Amniotic stem cell (primary cell): ENCODE measurements at places on chromosomes 4 and X.
A peak's percentile ranks its signal among the peaks of the same experiment; 100 is the strongest.

GRCh38 chr4:136918772-136919171 is 613.5 kb downstream of the PCDH18 start:
- DNase-seq, result no peak

DNA sequence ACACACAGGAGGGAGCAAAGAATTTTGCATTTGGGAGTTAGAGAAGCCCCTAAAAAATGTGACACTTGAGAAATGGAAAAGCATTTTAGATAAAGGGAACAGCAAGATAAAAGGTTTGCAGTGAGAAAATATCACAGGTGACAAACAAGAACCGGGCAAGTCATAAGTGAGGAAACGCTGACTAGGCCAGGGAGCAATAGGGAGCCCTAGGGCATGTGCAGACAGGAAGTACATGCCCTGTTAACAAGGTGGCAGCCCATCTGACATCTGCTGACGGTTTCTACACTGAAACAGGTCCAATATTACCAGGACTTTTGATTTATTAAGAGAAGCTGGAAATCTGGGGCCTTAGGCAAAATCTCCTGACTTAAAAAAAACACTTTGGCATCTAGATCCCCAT is 4.0 kb upstream of the IL13RA1 start:
- DNase-seq, result no peak

DNA sequence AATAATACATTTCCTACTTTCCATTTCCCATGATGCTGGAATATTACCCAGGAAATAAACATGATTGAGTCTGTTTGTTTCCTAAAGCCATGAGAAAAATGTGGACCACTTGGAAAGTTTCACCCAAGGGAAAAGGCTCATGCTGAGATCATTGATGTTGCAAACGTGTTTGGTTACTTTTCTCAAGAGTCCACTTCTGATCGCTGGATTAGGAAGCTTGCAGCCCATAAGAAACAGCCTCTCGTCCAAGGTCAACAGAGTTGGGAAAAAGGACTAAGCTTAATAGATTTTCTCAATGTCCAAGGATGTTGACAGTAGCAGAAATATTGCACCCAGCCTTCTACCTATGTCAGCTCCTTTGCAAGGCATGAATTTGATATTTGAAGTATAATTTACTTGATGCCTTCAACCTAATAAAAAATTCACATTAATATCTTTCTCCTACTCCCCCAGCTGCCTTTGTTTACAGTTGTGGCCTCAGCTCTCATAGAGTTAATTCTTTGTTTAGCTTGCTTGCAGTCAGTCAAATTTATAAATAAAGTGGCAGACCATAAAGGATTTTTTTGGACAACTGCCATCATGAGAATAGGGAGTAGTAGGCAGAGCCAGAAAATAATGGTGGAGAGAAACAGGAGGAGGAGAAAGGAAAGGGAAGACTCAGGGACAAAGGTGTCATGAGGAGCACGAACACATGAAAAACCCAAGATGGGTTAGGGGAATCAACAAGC is 65.6 kb upstream of the BLTP1 start:
- DNase-seq, result no peak

DNA sequence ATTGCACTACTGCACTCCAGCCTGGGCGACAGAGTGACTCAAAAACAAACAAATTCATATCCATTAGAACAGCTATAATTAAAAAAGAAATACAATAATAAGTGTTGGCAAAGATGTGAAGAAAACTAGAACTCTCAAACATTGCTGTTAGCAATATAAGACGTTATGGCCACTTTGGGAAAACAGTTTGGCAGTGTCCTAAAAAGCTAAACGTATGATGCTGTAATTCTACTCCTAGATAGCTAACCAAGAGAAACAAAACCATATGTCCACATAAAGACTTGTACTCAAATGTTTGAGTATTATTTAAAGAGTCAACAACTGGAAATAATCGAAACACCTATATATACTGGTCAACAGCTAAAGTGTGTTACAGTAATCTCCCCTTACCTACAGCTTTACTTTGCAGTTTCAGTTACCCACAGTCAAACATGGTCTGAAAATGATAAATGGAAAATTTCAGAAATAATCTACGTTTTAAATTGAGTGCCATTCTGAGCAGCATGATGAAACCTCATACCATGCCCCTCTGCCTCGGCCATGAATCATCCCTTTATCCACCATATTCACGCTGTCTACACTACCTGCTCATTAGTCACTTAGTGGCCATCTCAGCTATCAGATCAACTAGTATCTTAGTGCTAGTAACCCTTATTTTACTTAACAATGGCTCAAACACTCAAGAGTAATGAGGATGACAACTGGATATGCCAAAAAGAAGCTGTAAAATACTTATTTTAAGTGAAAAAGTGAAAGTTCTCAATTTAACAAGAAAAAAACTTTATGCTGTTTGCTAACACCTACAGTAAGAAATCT is 4.9 kb downstream of the ELF2 start:
- DNase-seq, result peak; percentile 43

DNA sequence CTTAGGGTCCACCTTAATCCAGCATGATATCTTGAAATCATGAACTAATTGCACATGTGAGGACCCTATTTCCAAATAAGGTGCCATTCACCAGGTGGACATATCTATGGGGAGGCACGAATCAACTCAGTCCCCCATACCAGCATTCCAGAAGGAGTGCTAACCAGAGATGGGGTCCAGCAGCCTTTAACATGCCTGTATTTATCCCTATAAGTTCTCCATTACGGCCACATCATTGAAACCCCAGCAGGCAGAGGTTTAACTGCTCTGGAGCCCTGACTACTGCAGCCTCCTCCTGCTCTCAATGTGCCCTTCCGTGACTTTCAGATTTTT is 3.2 kb upstream of the ASMTL start:
- no peak for DNase-seq

- no peak for DNase-seq
Observed at GRCh38 chr4:72305080-72305479, 263.9 kb downstream of the ADAMTS3 start.

DNA sequence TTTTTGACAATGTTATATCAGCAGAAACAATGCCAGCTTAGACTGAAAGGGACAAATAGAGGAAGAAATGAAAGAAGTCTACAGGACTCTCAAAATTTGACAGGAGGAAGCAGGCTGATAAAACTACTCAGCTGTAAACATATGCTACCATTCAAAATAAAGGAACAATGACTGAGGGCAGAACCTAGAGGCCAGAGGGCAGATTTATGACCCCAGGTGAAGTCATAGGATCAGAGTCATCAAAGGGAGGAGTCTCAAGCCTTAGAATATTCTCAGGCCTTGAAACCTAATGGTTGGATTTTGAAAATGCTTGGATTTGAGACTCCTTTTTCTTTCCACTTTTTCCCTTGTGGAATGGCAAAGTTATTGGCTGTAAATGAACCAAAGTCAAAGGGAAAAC is 17.0 kb upstream of the SYTL5 start:
- no peak for DNase-seq

DNA sequence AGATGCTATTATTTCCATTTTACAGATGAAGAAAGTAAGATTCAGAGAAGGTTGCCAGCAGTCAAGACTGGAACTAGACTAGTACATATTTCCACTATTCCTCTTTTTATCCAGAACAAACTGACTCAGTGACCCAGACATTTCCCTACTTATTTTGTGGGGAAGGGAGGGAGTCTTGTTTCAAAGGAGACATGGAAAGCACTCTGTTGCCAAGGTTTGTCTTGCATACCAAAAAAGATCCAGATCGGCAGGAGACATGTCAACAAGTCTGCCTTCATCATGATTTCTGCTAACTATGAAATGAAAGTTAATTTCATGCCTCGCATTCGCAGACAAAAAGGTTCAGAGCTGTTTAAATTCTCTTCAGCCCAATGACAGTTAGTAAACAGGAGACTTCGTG is 328.3 kb downstream of the DHX15 start:
- DNase-seq, result no peak

DNA sequence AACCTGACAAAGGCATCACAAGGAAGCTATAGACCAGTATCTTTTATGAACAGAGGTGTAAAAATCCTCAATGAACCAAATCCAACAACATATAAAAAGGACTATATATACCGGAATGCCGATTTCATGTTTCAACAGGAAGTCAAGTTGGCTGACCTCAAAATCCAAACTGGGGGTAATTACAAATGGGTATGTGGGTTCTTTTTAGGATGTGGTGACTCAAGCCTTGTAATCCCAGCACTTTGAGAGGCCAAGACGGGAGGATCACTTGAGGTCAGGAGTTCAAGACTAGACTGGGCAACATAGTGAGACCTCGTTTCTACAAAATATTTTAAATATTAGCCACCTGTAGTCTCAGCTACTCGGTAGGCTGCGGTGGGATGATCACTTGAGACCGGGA is 10.4 kb downstream of the PRSS48 start:
- no peak for DNase-seq
